ENCODE measurements at places on chromosomes 12 and 14. TPM values are rescaled to one million over a fixed set of nuclear protein-coding genes. Genes with fewer than 3 reads are reported as not detected.

DNA sequence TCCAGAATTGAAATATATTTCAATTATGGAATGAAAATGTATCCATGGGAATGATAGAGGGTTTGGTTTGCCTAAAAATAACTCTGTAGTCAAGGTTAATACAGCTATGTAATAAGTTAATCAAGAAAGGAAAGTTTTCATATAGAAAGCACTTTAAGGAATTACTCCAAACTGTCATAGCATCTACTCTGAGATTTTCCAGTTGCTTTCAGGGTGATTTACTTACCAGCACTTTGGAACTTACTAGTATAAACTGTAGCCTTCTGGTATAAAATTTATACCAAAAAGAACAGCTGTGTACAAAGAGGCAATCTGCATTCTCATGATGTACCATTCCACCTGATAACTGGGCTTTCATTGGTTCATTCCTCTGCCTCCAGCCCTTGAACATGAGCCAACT is 87.1 kb downstream of the ARF6 start:
- no peak overlapping the region for H3K4me3 ChIP-seq
- no peaks in the 10 kb centered on the region for H3K36me3 ChIP-seq
- H3K27me3 ChIP-seq = no peaks in the 10 kb centered on the region
- DNase-seq = no peak
- no peak overlapping the region for H3K27ac ChIP-seq

Gene CRY1
- 19.9 TPM for total RNA-seq

DNA sequence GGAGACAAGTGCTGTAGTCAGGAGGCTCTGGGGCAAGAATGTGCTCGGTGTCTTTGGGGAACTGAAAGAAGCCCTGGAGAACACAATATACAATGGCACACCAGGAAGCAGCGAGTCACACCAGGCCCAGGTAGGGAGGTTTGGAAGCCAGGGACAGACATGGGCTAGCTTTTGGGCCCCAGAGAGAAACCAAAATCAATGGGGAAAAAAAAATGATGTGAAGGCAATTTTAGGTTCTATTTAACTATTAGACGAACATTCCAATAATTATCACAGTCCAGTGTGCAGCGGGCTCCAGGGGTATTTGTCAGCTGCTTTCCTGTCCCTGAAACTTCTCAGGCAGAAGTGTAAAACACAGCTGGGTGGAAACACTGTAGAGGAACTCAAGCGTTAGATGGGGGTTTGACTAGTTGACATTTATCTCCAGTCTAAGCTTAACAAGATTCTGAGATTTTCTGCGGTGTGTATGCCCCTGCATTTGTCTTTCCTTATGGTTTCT is 21.8 kb upstream of the EGLN3 start:
- no peaks in the 10 kb centered on the region for H3K36me3 ChIP-seq
- DNase-seq = no peak
- no peaks in the 10 kb centered on the region for H3K27me3 ChIP-seq
- no peak overlapping the region for H3K27ac ChIP-seq
- H3K4me1 ChIP-seq = no peaks in the 10 kb centered on the region

- H3K4me3 ChIP-seq = no peak overlapping the region
- no peak for DNase-seq
- H3K36me3 ChIP-seq = no peaks in the 10 kb centered on the region
- H3K27ac ChIP-seq = no peak overlapping the region
Measured at GRCh38 chr14:68312884-68313610, 479.8 kb downstream of the ZFP36L1 start.

DNA sequence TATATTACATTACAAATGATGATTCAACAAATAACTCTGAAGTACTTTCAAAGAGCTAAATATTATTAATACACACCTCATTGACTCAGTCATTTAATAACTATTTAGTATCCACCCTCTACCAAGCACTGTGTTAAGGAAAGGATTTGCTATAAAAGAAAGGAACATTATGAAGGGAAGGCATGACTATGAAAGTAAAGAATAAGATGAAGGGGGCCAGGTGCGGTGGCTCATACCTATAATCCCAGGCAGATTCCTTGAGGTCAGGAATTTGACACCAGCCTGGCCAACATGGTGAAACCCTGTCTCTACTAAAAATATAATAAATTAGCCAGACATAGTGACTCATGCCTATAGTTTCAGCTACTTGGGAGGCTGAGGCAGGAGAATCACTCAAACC is 107.9 kb downstream of the PLCZ1 start:
- H3K27me3 ChIP-seq = no peaks in the 10 kb centered on the region
- no peak overlapping the region for H3K27ac ChIP-seq
- H3K4me1 ChIP-seq = no peaks in the 10 kb centered on the region
- no peak overlapping the region for H3K4me3 ChIP-seq

- no peak overlapping the region for H3K4me3 ChIP-seq
- no peaks in the 10 kb centered on the region for H3K36me3 ChIP-seq
- H3K27ac ChIP-seq = no peak overlapping the region
- DNase-seq = no peak
- H3K4me1 ChIP-seq = no peaks in the 10 kb centered on the region
Measured at GRCh38 chr14:31937730-31938346, 139.3 kb upstream of the ARHGAP5 start.

- H3K27ac ChIP-seq = no peak overlapping the region
- H3K4me3 ChIP-seq = no peak overlapping the region
- no peaks in the 10 kb centered on the region for H3K4me1 ChIP-seq
- H3K36me3 ChIP-seq = no peaks in the 10 kb centered on the region
- no peak for DNase-seq
Measured at GRCh38 chr14:82500222-82500621, 966.6 kb upstream of the SEL1L start.

GRCh38 chr14:88554457-88555286 is at the start of gene PTPN21:
Gene PTPN21 (minus strand): TSS chr14:88555007. CDS start chr14:88550417, 4,590 bp downstream.
- H3K27ac ChIP-seq = no peak within 1 kb of the TSS
- no peaks in the 10 kb centered on the region for H3K36me3 ChIP-seq
- peaks cover 49% of the 10 kb centered on the region for H3K27me3 ChIP-seq
- H3K4me3 ChIP-seq = peak within 1 kb of the TSS; percentile 49

GRCh38 chr14:100079726-100080005 is 14.4 kb downstream of the EVL start:
- peak overlapping the region; percentile 8 for H3K4me3 ChIP-seq
- peaks cover 66% of the 10 kb centered on the region for H3K36me3 ChIP-seq
- DNase-seq = no peak
- H3K27me3 ChIP-seq = no peaks in the 10 kb centered on the region

Gene BBOF1
- 4.2 TPM for total RNA-seq
